Activated CD4-positive, alpha-beta T cell treated with anti-CD3 and anti-CD28 coated beads, Interleukin-2, Interleukin-6, amounts not matched to agents 100 ng/mL and 50 ng/mL, durations not matched to agents 16 hours and 8 hours (primary cell): ENCODE measurements at places on chromosomes 4 and X.

DNA sequence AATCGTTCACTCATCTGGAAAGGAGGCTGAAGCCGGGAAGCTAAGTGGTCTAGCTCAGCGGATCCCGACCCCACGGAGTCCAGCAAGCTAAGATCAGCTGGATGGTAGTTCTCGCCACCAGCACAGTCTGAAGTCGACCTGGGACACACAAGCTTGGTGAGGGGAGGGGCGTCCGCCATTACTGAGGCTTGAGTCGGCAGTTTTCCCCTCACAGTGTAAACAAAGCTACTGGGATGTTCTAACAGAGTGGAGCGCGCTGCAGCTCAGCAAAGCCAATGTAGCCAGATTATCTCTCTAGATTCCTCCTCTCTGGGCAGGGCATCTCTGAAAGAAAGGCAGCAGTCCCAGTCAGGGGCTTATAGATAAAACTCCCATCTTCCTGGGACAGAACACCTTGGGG, 555.4 kb downstream of the BCOR start:
- DNase-seq: no peak

DNA sequence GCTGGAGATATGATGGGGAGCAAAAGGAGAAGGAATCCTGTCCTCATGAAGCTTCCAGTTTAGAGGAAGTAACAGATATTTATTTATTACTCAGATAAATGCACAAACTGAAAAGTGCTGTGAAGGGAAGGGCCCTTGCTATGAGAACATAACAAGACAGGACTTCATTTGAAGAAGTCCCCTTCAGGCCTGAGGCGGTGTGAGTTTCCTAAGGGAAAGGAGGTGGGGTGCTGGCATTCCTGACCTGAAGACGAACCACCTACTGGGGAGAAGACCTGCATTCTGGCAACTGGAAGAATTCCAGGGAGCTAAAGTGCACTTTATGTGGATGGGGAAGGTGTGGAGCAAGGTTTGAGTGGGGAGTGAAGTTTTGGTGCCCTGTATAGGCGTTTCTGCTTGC, 15.9 kb upstream of the SPARCL1 start:
- no peak for DNase-seq

- DNase-seq: no peak
Observed at GRCh38 chrX:1727531-1728027, 112.7 kb downstream of the ASMT start.

- DNase-seq: no peak
Observed at GRCh38 chr4:40418430-40419230, 83.5 kb downstream of the CHRNA9 start.

DNA sequence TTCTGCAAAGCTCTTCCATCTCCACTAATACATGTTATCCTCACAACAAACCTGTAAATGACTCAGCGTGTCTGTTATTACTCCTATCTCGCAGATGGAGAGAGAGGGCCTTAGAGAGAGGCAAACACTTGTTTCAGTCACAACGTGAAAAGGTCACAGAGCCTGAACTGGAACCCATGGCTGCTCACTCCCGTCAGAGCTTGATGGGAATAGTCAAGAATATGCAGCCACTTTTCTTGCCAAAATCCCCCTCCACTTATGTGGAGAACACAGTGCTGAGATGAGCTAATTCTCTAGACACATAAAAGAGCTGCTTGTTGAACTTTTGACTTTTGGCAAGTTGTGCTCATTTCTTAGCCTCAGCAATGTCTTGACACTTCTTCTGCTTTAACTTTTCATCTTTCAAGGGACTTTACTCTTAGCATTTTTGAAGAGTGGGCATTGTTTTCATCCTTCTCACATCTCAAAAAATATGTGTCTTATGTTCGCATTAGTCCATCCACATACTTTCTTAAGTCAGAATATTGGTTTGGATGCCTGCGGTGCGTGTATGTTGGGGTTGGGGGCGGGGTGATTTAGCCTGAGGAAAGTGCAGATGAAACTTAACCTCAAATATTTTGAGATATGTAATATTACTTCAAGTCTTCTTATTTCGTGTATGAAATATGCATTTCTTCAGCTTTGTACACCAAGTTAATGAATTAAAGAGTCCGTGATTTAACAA, 69.2 kb downstream of the SYNPO2 start:
- peak; percentile 1 for DNase-seq

DNA sequence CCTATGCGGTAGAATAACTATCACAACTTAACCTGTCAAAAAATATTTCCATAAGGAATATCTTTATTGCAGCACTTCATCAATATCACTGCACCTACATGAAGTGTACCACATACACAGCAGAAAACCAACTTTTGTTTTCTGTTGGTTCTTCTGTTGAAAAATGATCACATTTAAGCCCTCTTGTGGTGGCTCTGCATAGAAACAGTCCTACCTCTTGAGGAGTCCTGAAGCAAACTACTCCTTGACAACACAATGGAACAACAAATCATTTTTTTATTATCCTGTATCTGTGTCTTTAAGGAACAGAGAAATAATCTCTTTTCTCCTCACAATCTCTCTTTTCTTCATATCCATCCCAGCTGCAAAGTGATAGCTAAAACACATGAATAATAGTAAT, 39.8 kb upstream of the ATOH1 start:
- no peak for DNase-seq

DNA sequence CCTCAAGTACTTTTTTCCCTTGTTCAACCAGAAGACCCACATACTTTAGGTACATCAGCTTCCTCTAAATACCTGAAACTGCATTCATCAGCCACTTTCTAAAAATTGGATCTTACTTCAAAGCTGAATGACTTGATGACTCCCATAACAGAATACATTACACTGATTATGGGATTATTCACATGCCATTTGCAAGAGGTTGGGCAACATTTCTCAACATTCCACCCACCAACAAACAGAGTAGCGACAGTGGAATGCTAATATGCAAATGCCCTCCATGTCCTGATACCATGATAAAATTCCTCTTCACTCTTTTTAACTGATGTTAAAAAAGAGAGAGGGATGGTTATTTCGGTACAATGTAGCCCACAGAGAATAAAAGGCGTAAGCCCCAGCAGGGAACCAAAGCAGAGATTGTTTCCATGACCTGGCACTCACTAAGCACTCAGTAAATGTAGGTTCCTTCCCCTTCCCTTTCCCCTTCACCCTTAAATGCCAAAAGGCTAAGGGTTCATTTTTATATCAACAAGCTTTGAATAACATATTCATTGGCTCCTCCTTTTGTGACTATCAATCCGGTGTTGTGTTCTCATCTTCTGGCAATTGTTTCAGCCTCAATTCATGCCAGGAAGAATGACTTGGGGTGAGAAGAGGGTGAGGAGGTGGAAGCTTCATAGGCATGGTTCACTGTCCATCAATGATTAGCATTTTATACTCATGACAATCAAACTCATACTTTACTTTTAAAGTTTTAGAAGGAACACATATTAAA, 317.2 kb downstream of the DHX15 start:
- no peak for DNase-seq

DNA sequence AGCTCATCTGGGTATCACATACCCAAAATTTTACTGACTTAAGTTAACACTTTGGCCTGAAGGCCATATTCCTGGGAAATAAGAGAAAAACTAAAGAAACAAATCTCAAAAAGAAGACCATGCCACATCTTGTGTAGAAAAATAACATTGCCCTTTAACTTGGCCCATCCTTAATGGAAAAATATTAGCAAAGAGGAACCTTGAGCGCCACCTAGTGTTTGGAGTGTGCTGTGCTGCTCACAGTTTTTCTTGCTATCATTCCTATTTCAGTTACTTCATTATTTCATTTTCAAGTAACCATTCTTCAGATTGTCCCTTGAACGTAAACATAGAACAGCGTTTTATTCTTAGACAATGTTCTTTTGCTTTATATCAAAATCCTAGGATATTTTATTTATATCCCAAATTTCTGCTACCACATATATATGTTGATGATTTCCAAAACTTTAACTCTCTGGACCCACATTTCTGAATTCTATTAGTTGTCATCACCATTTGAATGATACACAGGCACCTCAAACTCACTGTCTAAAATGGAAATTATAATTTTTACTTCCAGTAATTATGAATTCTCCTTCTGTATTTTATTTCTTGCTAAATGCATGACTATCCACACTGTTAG, 999.0 kb upstream of the ADGRL3 start:
- peak; percentile 56 for DNase-seq

GRCh38 chrX:9310616-9311015, 154.2 kb upstream of the TBL1X start:
- no peak for DNase-seq

GRCh38 chr4:114076899-114077570, 97.6 kb upstream of the ARSJ start:
- DNase-seq: no peak

DNA sequence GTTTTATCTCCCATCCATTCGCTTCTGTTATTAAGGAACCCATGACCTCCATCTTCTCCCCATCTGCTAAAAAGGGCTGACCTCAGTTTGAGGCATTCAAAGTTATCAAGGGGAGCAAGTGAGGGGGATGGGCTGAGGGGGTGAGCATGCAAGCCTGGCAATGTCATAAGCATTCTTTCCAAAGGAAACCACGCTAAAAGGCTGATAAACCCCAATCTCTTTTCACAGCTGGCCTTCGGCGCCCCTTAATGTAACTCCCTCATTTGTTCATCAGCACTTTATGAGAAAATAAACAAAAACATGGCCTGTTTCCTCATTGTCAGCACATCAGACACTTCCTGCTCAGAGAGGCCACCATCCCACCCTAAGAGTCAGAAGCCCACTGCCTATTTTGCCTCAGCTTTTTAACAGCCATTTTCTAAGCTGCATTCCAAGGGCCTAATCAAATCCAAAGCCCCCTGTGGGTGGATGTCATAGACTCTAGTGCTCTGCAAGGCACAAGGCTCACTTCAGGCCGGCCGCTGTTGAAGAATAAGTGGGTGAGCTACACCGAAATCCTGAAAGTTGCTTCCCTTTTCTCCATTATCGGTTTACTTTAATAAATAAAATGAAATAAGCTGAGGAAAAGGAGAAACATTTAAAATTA, 92.0 kb upstream of the SRD5A3 start:
- no peak for DNase-seq

DNA sequence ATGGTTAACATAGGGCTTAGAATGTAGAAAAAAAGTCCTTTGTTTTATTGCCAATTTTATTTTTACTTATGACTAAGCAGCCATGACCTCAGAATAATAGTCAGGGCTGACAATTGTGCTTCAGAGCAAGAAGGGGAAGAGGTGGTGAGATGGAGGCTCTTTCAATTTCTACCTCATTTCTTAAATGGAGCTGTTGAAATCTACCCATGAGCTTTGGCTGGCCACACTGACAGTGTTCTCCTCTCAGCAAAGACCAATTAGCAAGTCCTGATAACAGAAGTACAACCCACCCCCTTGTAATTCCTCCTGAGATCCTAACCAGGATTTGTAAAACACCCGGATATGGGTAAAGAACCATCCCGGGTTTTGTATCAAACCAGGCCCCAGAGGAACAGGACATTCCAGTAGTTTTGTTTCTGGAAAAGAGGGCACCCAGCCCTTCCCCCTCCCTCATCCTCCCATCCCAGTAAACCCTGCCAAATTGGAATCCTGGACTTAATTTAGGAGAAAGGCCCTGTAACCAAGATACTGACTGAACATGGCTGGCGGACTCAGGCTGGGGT, at the start of gene HEPH:
TSS of gene HEPH (plus strand) at position 399 of the 563 bp plus-strand sequence. CDS start 6,324 bp downstream, outside the sequence.
- DNase-seq: no peak

DNA sequence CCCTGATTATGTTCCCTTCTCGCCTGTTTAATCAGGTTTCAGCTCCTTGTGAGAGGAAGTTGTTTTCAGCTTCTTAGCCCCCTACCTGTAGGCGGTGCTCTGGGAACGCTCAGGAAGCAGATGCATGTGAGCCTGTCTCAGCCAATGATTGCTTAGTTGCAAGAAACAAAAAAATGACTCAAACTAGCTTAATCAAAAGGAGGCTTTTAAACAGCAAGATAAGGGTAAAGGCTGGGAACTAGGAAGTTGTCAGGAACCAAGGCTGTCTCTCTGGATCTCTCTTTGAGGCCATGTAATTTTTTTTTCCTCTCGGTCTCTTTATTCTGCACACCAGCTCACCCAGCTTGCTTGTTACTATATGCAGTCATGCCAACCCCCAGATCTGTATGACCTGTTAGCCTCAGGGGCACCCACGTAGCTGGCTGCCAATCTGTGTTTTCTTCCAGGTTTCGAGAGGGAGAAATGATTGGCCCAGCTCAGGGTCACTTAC, 109.1 kb downstream of the PTTG2 start:
- DNase-seq: peak; percentile 43

GRCh38 chrX:13864264-13864663, 47.4 kb upstream of the GPM6B start:
- DNase-seq: no peak

GRCh38 chr4:48133669-48134068, 381 bp downstream of the TXK start:
- DNase-seq: no peak

DNA sequence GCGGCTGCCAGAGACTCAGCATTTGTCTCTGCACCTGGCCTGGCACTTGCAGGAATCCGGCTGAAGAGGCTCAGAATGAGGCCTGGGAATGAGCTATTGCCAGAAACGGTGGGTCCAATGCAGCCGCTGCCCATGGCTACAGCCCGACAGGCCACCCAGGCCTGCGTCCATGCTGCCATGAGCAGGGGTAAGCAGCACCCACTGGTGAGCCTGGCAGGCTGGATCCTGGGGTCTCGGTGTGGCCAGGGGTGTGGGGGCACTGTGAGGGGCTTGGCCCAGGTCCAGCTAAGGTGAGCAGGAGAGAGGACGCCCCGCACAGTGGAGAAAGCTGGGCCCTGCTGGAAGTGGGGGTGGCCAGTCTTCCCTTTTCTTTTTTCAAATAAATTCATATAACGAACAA, 60.3 kb upstream of the MXD4 start:
- DNase-seq: no peak

GRCh38 chrX:15761564-15762191, 23.6 kb downstream of the CA5B start:
- DNase-seq: peak; percentile 62

DNA sequence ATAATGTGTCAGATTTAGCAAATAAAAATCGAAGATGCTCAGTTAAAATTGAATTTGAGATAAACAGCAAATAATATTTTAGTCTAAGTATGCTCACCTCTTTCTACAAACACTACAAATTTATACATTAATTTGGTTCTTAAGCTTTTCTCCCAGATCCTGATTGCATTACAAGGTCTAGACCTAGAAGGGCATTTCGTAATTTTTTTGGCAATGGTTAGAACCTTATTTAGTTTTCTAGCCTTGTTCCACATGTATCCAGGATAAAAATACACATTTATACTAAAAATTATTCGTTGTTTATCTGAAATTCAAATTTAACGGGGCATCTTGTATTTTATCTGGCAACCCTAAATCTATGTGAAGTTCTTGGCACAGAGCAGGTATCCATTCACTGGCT, 2.5 kb upstream of the CDKL5 start:
- DNase-seq: no peak

GRCh38 chr4:107970063-107970798, 19.5 kb upstream of the HADH start:
- DNase-seq: no peak
